COR-L47 (cell line): ENCODE measurements at places on chromosomes 11 and 22.

- DNase-seq = no peak
Measured at GRCh38 chr11:81286550-81286949, 1447.1 kb downstream of the FAM181B start.

DNA sequence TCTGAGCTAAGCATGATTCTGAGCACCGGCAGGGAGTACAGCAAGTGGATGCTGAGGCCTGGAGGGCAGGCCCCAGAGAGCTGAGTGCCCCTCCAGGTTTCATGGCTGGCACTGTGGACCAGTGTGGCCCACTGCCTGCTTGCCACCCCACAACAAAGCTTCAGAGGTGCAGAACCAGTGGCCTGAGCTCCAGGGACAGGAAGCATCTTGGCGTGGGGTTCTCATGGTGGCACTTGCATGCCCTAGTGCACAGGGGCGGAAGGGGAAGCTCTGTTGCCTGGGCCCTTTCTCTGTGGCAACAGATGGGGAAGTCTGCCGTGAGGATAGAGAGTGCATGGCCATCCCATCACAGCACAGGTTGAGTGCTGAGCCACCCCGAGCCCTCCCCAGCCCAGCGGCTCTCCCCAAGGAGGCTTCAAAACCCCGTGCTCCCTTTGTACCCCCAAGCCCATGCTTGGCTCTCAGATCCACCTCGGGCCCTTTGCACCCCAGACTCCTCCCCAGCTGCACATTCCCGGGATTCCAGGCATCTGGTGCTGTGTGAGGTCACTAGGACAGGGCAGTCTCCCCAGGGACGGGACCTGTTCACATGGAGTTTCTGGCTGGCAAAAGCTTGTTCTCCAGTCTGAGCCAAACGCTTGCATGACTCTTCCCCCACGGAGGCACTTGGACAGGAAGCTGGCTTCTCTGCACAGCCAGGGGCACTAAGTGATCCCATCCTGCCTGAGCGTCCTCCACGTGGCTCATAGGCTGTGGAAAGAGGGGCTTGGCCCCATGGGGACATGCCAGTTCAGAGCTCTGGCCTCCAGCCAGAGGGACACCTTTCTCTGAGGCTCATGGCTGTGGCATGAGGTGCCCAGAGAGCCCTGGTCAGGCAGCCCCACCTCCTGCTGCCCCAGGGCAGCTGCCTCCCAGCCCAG is 4.2 kb downstream of the SLC25A1 start:
- DNase-seq = no peak

DNA sequence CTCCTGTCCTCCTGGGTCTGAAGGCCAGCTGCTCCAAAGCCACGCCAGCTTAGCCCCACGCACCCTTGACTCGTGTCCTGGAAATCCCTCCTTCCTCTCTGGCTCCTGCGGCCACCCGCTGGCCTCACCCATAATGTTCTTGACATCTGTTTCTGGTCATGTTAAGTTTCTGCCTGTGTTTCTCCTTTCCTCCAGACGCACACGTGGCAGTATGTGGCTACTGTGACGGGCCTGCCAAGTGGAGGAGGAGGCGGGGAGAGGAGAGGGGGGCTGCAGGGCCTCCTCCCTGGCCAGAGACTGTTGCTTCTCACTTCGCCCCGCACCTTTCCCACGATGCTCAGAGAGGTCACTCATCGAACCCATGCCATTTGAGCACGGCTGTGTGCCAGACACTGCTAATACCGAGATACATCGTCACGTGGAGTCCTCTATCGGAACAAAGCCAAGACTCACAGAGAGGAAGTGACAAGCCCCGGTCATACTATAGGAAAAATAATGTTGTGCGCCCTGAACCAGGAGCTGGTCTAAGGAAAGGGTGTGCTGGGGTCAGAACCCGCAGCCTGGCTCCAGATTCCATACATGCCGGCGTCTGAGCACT is 11.5 kb downstream of the C1QTNF6 start:
- DNase-seq = no peak

DNA sequence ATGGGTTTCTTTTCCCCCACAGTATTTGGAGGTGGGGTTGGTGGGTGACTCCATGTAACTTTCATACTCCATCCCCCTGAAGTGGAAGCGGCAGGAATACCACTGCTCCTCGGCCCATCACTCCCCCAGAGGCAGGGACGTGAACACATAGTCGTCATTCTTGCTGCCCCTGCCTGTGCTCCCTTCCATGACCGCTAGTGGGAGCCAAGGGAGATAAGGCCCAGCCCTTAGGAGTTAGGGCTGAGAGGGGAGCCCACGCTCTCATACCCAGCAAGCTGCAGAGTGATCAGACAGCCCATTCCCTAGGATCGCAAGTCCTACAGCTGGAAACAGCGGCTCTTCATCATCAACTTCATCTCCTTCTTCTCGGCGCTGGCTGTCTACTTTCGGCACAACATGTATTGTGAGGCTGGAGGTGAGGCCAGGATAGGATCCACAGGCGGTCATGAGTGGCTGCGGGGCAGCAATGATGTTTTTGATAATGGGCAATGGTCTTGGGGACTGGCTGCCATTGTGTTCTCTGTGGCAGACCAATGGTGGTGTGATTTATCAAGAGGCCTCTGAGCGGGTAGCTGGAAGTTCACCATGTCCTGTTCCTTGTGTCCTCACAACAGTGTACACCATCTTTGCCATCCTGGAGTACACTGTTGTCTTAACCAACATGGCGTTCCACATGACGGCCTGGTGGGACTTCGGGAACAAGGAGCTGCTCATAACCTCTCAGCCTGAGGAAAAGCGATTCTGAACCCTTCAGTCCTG is 15.9 kb downstream of the RHOG start:
- peak; percentile 3 for DNase-seq

- DNase-seq = no peak
Measured at GRCh38 chr11:32290783-32291182, 144.6 kb downstream of the WT1 start.

- no peak for DNase-seq
Measured at GRCh38 chr11:2673871-2674471, 25.8 kb downstream of the KCNQ1OT1 start.
